Fibroblast of skin of abdomen (primary cell): ENCODE measurements at places on chromosomes 3 and 15.
A peak's percentile ranks its signal among the peaks of the same experiment; 100 is the strongest.

DNA sequence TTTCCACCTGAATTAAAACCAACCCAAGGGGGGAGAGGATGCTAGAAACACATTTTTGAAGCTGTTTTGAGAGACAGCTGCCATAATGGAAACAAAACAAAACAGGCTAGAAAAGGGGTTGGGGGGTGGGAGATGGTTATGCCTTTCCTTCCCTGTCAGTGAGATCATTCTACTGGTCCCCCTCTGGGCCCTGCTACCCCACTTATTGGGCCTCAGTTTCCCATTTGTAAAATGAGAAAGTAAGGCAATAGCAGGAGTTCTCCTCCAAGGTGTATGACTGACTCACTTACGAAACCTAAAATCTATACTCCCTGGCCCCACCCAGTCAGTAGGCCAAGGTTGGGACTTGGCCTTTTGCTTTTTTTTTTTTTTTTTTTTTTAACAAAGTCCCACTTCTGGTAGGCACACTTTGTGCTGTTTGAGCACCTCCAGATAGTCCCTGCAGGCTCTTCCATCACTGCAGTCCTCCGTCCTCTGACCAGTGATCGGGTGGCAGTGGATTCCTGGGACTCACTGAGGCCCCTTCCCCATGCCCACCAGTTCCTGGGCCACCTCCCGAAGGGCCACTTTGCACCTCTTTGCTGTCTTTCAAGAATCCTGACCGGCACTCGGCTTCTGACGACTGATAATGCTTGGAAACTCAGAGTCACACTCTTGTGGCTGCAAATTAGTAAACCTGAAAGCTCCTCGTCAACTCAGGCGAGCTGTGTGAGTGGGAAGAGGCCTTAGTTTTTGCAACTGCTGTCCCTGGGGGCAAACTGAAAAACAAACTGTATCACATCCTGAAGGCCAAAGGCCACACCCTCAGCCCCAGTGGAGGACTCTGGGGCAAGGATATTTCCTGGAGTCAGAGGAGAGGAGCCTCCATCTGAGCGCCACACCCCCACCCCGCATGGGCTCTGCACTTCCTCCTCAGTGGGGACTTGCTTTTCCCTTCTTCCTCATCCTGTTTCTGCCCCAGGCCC lies 6.7 kb upstream of the PSTPIP1 start:
- no peak for DNase-seq

DNA sequence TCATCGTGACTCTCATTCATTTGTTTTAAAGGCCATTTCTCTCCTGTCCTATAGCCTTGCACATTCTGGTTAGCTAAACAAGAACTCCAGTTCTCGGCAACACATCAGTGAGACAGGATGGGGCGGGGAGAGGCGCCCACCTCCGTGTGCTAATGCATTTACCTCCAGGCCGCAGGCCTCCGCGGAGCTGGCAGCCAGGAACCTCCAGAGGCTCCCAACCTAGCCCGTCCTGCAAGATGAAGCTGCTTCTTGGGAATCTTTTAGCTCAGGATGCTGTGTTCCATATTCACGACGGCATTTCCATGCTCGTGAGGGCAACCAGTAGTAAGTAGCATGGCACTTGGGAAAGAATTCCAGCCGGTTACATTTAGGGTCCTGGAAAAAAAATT lies 47.9 kb downstream of the RGMA start:
- no peak for DNase-seq

DNA sequence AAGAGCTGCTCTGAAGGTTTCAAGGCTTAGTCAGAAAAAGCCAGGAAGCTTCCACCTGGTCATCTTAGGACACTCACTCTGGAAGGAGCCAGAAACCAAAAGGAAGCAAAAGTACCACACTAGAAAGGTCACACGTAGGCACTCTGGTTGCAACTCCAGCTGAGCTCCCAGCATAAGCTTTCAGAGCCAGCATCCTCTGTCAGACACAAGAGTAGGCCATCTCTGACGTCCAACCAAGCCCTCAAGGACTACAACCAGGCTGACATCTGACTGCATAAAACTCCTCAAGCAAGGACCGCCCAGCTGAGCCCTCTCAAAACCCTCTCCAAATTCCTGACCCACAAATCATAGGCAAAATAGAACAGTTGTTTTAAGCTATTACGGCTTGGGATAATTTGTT lies 12.8 kb downstream of the SH3BP5 start:
- DNase-seq, result peak; percentile 71

DNA sequence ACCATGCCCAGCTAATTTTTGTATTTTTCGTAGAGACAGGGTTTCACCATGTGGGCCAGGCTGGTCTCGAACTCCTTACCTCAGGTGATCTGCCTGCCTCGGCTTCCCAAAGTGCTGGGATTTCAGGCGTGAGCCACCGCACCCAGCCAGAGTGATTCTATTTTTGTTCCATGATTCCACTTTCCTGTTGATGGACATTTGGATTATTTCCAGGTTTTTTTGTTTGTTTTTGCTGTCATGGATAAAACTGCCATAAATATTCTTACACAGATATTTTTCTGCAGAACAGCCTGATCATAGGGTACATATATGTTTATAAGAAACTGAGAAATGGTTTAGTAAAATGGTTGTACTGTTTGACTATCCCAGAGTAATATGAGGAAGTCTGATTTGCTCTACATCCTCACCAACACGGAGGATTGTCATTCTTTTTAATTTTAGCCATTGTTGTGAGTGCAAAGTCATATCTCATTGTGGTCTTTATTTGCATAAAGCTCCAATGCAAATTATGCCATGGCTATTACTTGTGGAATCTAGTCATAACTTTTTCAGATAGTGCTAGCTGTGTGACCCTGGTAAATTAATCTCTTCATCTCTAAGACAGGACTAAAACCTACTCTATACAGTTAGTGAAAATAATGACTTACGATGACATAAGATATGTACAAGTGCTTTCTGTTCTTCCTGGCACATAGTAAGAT lies 42.7 kb downstream of the MAP6D1 start:
- DNase-seq, result no peak

GRCh38 chr3:105458518-105459215 lies 92.0 kb downstream of the ALCAM start:
- DNase-seq, result peak; percentile 80

- peak; percentile 81 for DNase-seq
These were observed 98.0 kb upstream of the TLE3 start for GRCh38 chr15:70195587-70196305.

- DNase-seq, result no peak
These were observed 4.2 kb downstream of the PRTG start for GRCh38 chr15:55738715-55739114.

DNA sequence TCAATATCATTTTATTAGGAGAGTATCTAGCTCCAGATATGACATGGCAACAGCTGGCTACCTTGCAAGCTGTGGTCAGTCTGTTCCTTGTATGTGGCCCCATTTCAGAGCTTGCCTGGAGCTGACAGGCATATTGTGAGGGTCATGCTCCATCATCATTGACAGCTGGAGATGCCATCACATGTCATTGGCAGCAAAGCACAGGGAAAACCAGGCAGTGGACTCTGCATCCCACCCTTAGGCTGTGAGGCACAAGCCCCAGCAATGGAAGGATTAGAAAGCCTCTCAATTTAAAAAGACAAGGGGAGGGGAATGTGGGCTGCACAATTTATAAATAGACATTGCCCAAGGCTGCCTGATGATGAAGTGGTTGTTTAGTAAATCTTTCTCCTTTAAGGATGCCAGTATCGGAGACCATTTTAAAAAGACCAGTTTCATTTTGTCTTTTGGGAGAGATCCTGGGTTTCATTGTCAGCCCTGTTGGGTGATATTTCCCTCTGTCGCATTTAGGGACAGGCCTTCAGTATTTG lies 27.9 kb downstream of the LNP1 start:
- DNase-seq, result no peak

GRCh38 chr3:11074011-11074410 lies 80.3 kb upstream of the HRH1 start:
- DNase-seq, result no peak

- no peak for DNase-seq
These were observed 273.2 kb upstream of the RGMA start for GRCh38 chr15:93362203-93362602.

DNA sequence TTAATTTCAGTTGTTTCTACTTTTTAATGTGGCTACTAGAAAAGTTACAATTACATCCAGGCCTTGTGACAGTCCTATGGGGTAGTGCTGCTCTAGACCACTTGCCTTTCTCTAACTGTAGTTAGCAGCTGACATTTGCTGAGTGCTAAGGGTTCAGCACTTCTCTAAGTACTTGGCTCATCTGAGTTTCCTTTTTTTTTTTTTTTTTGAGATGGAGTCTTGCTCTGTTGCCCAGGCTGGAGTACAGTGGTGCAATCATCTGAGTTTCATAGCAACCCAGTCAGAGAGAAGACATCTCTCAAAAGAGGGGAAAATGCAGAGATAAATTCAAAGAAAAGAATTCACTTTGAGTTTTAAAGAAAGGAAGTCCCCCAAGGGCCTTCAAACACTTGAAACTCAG lies 130.8 kb downstream of the MYLK start:
- no peak for DNase-seq

GRCh38 chr15:100544946-100545345 lies 16.2 kb upstream of the CERS3 start:
- no peak for DNase-seq

- peak; percentile 4 for DNase-seq
These were observed 255.9 kb upstream of the CMC1 start for GRCh38 chr3:27985369-27986035.

- DNase-seq, result no peak
These were observed 238.7 kb downstream of the ISL2 start for GRCh38 chr15:76575274-76575673.

DNA sequence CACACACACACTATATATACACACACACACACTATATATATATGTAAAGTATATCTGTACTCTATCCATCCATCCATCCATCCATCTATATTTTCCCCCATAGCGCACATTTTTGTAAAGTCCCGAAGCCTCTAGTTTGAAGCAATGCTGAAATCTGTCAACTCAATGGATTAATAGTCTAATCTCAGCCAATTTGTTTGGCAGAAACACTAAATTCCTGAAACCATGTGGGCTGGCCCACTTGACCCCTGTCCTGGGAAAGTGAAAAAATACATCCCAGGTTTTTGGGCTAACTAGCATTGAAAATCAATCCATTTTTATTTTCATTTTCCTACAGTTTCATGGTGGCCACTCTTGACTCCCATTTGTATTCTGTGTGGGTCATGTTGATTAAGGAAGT lies 166.7 kb downstream of the SLCO3A1 start:
- DNase-seq, result no peak

DNA sequence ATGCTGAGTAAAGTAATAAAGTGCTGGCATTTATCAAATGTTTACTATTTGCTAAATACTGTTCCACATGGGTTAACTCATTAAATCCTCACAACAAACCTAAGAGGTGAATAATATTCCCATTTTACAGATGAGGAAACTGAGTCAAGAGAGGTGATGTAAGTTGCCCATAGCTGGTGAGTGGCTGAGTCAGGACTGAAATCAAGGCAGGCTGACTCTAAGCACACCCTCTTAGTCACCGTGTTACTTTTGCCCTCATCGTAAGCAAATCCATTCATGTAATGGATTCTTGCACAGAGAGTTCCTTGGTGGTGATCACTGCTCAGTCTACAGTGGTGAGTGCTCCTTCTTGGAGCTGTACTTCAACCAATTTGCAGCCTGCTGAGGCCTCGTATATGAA lies 28.9 kb upstream of the PTX3 start:
- DNase-seq, result no peak

DNA sequence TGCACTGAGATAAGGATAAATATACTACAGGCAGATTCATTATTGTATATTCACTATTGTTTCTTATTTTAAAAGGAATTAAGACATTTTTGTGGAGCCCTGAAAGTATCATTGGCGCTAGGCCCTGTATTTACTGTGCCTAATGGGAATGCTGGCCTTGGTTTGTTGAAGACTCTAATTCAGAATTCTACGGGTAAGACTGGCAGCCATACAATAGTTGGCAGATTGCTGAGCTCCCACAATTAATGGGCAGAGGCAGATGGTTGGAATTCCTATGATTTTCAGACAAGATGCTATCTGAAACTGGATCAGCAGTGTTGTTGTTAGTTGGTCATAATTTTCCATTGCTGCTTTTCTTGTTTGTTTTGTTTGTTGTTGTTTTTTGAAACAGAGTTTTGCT lies 14.7 kb downstream of the PGBD4 start:
- no peak for DNase-seq

DNA sequence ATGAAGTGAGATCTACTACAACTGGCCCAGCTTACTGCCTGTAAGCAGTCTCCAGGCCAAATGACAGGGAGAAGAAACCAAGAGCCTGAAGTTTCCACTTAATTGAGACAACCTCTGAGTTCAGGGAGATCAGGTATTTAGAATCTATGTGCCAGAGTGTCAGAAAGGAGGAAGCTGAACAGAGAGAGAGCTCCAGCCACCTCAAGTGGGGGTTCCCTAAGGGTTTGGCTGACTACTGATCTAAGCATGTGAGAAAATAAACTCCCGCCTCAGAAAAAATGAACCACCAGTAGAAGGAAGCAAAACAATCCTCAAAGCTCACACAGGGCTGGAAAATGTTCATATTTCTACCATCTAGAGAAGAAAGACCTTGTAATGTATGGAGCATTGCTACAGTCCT lies 25.0 kb downstream of the ADAM10 start:
- DNase-seq, result peak; percentile 56

DNA sequence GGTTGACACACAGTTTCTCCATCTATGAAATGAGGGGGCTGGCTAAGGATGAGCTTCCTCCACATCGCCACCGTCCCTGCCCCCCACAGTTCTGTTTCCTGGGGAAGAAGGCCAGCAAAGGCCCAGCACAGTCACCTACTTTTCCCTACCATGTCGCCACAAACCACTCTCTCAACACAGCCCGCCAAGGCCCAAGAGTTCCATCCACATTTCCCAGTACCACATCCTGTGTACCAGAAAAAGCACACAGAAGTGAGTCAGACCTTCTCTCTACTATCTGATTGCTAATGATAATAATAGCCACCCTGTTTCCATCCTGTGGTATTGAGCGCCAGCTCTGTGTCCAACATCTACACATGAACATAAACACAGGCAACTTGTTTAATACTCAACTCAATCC lies 30.3 kb upstream of the C15orf39 start:
- DNase-seq, result peak; percentile 70

DNA sequence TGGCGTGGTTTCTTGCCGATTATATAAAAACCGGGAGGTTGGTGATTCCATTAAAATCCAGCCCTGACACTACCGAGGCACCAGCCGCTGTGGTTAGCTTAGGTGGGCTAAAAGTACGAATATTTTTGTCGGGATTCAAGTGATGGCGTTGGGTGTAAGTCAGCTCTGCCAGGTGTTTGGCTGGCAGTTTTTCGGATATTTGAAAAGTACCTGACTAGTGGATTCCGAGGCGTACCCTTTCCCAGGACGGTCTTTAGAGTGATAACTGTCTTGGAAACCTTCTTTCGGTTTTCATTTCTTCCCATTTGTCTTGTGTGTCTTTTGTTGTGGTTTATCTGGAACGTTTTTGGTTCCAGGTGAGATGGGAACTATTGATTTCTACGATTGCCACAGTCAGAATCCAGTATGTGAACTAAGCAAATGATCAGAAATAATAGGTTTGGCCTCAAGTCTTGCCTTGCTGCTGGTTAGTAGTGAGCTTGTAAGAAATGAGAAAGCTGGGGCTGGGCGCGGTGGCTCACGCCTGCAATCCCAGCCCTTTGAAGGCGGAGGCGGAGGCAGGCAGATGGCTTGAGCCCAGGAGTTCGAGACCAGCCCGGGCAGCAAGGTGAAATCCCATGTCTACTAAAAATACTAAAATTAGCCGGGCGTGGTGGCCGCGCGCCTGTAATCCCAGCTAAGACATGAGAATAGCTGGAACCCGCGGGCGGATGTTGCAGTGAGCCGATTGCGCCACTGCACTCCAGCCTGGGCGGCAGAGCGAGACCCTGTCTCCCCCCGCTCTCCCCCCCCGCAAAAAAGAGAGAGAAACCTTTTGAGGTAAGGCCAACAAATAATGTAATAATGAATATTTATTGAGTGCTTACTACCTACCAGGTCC lies 1.4 kb downstream of the FYTTD1 start:
- peak; percentile 22 for DNase-seq
